Stimulated activated CD8-positive, alpha-beta memory T cell treated with anti-CD3 and anti-CD28 coated beads, Interleukin-4, amount 100 ng/mL, for 1 hour (primary cell): ENCODE measurements at places on chromosomes 5 and 9.
A peak's percentile ranks its signal among the peaks of the same experiment; 100 is the strongest.

GRCh38 chr5:151461312-151461711 is 13.9 kb downstream of the SLC36A1 start:
- no peak for DNase-seq

GRCh38 chr5:138033386-138033808 is 518 bp upstream of the FAM13B start:
- peak; percentile 1 for DNase-seq

DNA sequence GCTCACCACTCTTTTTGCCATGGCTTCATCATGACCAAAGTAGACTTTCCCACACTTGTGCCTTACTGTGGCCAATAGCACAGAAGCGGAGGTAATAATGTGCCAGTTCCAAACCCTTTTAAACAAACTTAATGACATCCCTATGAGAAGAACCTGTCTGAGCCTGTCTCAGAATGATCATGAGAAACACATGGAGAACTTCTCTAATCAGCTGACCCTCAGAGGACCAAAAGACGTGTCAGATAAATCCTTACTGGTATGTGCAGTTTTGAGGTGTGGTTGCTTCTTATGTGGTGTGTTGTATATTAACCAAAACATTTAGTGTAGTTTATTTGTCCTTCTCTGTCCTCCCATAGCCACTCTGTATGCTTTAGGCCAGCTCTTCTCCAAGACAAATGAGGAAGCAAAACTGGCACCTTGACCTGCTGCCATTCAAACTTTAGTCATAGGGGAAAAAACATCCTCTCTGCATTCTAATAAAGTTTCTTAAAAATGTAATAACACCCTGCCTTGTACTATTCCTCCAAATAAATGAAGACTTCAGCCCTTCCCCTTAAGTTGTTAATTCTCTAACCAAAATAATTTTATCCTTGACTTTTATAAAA is 168.9 kb downstream of the MUSK start:
- DNase-seq, result no peak

GRCh38 chr9:18710065-18710464 is 236.1 kb downstream of the ADAMTSL1 start:
- DNase-seq, result no peak

DNA sequence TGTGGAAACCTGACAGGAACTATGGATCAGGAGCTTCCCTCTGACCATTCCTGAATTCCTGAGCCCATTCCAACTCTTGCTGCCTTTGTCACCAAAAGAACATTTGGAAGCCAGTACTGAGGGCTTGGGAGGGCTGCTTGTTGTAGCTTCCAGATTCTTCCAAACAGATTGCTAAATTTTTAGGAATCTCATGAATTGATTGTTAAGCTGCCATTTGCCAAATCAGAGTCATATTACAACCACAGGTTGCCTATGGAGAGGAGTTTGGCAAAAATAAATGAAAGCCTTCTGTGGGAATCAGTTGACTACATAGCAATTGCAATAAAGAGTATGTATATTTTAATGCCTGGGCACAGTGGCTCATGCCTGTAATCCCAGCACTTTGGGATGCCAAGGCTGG is 39.2 kb upstream of the SLC28A3 start:
- no peak for DNase-seq

GRCh38 chr5:41856644-41857491 is 13.4 kb downstream of the OXCT1 start:
- peak; percentile 9 for DNase-seq

DNA sequence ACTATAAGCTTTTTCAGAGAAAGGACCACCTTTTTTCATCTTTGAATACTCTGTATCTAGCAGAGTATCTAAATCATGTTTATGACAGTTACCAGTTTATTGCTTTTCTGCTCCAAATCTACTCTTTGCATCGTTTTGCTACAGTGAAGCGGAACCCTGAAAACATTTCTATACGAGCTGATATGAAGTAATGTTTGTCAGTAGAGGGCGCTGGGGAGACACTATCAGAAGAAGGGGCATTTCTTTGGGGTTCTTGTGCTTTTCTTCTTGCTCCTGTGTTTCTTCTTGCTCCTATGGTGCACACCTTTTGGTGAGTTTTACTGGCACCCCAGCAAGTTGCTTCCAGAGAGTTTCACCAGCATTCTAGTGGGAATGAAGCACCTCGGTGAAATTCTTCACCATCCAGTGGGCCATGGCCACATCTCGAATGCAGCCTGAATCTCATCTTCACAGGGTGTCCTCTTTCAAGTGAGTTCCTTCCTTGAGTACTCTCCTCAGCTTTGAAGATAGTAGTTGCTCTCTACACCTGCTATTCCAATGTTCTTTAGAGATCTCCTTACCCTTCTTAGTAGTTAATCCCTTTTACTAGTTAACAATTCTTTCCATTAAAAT is 98.4 kb downstream of the FGF1 start:
- DNase-seq, result no peak

DNA sequence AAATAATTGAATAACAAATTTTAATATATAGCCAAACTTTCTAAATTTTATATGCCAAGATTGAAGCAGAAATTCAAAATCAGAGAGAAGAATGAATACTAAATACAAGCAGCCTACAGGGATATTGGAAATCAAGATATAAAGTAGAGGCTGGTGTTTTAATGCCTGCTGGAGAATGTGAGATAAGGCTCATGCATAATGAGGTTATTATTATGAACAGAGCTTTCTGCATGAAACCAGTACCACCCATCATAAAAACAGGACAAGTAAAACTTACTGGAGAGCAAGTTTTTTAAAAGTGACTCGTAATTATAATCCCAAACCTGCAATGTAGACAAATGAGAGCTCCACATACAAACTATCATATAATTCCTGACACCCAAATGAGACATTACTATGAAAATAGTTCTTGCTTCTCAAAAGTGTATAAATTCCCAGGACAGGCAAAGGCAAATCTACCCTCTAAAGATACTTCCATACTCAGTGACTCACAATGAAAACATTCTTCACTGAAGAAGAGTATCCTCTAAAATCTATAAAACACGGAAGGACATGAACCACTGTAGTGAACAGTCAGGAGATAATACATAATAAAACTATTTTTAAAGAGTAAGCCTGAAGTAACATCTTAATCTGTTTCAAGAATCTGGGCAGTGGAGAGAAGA is 532.0 kb upstream of the GRAMD2B start:
- no peak for DNase-seq

DNA sequence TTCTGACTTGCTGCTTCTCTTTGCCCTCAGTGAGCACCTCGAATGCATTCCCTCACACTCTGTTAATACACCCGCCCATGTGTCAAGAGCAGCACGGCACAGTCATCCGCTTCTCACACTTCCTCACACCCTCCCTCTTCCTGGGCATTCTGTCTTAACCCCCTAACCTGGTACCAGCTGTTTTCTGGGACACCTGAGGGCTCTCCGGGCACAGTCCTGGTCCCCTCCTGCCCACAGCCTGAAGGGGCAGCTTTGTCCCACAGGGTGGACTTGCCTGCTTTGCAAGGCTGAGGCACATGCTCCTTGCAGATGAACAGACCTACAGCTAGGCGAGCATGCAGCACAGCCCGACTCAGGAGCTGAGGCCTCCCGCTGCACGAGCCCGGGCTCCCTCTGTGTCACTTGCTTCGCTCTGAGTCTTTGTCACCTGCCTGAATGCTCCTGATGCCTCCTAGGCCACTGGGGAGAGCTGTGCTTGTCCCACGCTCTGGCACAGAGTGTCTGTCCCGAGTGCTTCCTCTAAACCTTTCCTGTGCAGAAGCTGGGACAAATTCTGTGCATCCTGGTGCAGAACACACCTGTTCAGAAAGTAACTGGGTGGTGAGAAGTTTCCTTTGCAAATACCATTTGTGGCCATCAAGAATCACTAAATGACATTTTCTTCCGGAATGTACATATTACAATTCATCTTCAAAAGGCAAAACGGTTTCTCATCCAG is 47.8 kb downstream of the AHRR start:
- DNase-seq, result no peak

GRCh38 chr5:98463676-98464075 is 309.8 kb upstream of the RGMB start:
- DNase-seq, result no peak

- no peak for DNase-seq
Measured at GRCh38 chr5:82334085-82334692, 56.0 kb upstream of the RPS23 start.

DNA sequence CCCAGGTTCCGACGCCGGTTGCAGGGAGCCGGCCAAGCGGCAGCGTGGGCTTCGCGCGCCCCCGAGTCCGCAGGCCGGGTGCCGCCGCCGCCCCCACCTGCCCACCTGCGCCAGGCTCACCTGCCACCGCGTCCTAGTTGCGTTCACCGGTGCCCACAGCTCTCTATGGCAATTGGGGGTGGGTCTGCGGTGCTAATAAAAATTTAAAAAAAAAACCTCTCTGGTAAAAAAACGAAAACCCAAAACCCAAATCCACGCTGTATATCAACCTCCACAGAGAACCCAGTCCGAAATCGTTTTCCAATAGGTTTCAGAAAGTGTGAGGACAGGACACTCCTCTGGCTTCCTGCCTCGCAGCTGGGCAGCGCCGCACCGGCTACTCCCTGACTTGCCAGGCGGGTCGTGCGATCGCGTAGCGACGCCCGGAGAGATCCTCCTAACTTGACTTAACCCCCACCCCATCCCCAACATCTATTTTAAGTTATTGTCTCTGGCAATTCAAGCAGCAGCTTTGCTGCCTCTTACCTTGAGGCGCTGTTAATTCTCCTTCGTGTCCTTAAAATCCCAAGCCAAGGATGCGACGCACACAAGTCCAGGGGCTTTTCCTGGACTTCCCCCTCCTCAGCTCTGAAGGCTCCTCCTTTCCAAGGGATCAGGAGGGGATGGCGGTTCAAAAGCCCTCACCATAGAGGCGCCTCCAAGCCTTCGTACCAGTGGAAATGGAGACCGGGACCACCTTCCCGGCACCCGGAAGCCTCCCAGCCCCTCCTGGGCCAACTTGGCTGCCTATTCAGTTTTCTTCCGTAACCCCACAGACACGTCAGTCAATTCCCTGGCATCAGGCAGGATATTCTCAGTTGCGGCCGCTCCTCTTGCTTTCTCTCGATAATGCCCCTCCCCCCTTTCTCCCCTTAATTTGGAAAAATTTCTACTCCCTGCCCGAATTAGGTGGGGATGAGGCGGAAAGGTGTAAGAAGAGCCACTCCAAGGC is 1639.4 kb upstream of the C9orf72 start:
- no peak for DNase-seq

- no peak for DNase-seq
Measured at GRCh38 chr5:156375895-156376495, 49.0 kb downstream of the SGCD start.

GRCh38 chr9:20205821-20206220 is 416.5 kb downstream of the MLLT3 start:
- no peak for DNase-seq
